ENCODE measurements at places on chromosomes 7 and 10.

GRCh38 chr10:95795602-95796001 lies 39.6 kb downstream of the ENTPD1 start:
- DNase-seq = no peak

GRCh38 chr10:102382871-102383270 lies 12.6 kb upstream of the NFKB2 start:
- DNase-seq = no peak

DNA sequence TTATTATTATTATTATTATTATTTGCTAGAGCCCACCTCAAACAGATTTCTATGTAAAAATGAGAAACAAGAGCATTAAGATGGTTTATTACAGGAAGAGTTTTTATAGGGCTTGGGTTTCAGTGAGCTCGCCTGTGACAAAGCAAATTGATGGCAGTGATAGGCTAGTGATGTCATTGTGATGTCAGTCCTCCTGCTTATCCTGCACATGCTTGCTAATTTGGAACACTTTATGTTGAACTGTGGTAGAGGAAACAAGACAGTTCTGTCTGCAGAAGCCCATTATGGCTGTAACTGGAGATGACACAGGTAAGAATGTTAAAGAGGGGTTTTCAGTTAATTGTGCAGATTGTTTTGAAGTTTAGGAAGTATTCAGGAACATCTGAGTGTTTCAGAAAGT lies 68.3 kb downstream of the CREM start:
- no peak for DNase-seq

GRCh38 chr7:142485617-142486226 lies 227.9 kb upstream of the PRSS58 start:
- DNase-seq = no peak

DNA sequence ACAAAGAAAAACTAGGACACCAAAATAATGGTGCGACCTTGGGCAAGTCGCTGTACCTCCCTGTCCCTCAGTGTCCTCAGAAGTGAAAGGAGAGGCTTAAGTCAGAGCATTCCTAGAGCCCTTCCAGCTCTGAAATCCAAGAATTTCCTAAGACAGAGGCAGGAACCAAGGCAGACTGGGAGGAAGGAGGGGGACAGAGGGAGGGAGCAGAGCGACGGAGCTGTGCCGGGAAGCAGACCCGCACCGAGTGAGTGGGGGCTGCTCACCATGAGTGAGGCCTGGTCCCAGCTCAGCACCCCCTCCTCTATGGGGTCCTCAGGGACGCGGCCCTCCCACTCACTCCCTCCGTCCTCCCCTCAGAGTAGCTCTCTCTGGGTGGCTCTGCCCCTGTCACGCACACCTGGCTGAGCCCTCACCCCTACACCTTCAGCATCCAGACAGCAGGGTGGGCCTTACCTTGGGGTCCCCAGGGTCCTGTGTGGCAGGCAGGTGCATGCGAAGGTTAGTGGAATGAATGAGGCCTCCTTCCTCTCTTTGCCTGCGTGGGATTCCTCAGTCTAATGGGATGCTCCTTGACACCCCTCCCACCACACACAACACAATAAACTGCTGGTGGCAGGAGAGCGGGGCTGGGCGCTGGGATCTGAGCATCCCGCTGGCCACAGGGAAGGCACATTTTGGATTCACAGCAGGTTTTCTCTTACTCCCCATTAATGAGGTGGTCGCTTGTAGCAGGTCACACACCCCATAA lies 4.6 kb upstream of the SMARCD3 start:
- no peak for DNase-seq

DNA sequence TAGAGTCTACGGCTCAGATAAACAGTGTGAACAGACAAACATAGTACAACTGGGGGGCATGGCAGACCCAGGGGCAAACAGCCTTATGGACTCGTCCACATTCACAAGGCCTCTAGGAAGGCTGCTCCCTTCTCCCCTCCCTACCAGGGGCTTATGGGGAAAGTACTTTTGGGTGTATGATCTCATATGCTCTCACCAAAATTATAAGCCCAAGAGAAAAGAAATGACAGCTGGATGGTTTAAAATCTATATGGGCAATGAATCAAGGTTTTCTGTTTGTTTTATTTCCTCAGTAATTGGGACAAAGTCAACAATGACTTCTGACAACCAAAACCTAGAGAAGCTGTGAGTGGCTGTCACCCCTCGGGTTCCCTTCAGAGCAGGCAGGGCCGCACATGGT lies 144.4 kb downstream of the PKD1L1 start:
- peak; percentile 31 for DNase-seq

DNA sequence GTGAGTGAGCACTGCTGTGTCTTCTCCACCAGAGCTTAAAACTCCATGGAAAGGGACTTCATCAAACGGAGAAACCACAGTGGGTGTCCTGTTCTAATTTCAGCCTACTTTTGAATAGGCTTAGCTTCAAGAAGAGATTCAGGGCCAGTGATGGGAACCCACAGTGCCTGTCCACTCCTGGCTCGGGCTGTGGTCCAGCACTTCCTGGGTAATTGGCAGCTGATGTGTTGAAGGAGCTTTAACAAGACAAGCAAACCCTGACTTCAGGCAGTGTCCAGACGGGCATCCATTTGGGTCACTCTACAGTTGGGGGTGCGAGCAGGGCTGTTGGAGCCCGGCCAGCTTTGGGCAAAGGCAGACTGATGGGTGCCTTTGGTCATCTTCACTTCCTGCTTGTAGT lies 14.5 kb downstream of the VWC2 start:
- DNase-seq = no peak

GRCh38 chr7:2954433-2954853 lies 89.2 kb downstream of the CARD11 start:
- no peak for DNase-seq

- DNase-seq = peak; percentile 77
Observed at GRCh38 chr7:50679218-50680007, 103.3 kb downstream of the GRB10 start.

DNA sequence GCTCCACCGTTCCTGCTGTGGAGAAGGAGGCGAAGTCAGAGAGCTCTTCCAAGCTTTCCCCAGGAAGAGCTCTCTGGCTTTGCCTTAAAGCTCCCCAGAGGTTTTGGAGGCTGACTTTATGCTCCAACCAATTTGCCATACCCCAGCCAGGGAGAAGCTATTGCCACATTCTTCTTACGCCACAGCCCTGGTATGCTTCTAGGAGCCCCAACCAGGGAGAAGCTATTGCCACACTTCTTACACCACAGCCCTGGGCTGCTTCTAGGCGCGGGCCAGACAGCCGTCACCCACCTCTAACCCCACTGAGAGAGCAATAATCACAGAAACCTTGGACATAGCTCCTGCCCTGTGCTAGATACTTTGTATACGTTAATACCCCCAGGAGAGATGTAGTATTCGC lies 951 bp downstream of the ELOVL3 start:
- DNase-seq = no peak

GRCh38 chr10:52308251-52309031 lies 5.6 kb upstream of the DKK1 start:
- peak; percentile 63 for DNase-seq

- DNase-seq = no peak
Observed at GRCh38 chr7:73646785-73647724, 20.6 kb upstream of the VPS37D start.

- DNase-seq = no peak
Observed at GRCh38 chr7:48887500-48887899, 36.8 kb upstream of the CDC14C start.

DNA sequence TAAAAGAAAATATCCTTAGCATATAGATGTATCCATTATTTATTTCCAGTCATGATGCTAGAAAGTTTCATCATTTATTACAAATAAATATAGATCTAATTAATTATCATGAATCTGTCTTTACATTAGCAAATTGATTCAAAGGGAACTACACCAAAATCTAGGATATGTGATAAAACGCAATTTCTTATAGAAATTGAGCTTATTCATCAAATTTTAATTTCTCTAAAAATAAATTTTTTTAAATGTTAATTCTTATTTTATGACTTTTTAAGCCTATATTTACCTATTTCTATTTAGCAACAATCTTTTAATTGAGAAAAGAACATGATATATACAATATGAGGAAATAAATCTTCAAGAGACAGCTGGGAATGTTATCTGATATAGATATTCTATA lies 34.0 kb upstream of the ING3 start:
- DNase-seq = no peak

- DNase-seq = no peak
Observed at GRCh38 chr10:73647211-73647874, 6.1 kb upstream of the MYOZ1 start.

DNA sequence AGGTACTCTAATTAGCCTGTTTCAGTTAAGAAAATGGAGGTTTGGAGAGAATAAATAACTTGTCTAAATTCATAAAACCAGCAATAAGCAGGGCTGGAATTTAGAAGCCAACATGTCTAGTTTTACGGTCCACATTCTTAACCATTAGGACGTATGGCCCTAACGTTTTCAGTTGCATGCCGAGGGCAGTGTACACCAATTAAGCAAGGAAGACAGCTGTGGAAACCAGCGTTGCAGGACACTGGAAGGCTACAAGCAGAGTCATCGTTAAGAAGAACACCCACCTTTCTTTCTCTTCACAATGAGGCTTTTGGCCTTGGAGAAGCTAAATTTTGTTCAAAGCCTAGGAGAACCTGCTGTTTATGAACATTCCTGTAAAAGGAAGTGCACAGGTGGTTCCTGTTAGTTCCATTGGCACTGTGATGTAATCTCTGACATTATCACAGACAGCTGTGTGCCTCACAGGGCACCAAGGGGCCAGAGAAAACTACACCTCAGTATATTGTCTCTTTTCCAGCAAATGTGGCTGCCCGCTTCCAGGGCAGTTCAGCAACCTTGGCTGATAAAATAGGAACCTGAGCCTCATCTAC lies 21.0 kb downstream of the MPP7 start:
- DNase-seq = no peak

- no peak for DNase-seq
Observed at GRCh38 chr7:101740981-101741725, 76.3 kb upstream of the CUX1 start.

DNA sequence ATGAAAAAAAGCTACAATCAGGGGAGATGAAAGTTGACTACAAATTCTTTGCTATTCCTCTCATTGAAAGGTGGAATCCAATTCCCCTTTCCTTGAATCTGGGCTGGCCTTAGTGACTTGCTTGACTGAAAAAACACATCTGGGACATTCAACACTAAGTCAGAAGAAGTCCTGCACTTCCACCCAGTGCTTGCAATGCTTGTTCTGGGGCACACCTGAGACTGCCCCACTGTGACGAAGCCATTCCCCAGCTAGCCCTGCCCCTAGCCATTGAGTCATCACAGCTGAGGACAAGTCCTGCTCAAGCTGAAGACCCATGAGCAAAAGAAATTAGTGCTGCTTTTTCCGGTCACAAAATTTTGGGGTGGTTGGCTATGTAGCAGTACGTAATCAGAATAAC lies 19.2 kb upstream of the GRID1 start:
- DNase-seq = no peak

DNA sequence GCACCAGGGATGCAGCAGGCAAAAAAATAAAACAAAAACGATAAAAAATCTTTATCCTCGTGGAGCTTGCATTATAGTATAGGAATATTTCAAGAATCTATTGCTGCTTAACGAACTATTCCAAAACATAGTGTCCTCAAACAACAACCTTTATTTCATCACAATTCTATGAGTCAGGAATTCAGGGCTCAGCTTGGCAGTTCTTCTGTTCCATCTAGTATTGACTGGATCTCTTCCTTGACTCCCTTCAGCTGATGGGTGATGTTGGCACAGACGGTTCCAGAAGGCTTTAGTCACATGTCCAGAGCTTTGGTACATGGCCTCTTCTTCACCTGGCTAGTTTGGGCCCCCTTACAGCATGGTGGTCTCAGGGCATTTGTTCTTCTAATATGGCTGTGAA lies 88.0 kb downstream of the RTKN2 start:
- DNase-seq = no peak

GRCh38 chr10:109534193-109534592 lies 389.1 kb downstream of the XPNPEP1 start:
- DNase-seq = no peak

DNA sequence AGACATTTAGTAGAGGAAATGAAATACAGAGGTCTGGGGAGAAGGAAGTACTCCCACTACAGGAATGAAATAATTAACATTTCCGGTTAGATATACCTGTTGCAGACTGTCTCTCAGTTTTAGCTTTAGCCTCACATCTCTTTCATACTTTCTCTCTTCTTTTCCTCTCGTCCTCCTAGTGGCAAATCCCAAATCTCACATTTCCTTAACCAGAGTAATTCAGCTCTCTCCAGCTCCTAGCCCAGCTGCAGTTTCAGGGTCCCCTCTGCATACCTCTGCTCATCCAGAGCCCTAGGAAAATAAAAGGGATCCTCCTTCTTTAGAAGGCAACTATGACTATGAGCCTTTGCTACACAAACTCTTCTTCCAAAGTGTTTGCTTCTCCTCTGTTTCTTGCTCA lies 643.2 kb downstream of the PHTF2 start:
- no peak for DNase-seq

- DNase-seq = no peak
Observed at GRCh38 chr10:31515819-31516402, 196.9 kb downstream of the ZEB1 start.

DNA sequence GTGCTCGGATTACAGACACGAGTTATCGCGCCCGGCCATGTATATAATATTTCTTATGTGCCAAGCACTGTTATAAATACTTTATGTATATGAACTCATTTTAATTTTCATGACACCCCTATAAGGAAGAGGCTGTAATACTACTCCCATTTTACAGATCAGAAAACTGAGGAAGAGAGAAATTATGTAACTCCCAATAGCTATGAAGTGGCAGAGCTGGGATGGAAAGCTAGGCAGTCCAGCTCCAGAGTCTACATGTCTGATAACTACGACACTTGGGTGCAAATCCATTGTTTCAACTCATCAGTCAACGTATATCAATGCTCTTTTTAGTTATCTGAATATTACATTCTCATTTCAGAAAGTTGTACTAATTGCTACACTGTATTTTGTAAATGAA lies 17.0 kb downstream of the PDK4 start:
- DNase-seq = no peak

DNA sequence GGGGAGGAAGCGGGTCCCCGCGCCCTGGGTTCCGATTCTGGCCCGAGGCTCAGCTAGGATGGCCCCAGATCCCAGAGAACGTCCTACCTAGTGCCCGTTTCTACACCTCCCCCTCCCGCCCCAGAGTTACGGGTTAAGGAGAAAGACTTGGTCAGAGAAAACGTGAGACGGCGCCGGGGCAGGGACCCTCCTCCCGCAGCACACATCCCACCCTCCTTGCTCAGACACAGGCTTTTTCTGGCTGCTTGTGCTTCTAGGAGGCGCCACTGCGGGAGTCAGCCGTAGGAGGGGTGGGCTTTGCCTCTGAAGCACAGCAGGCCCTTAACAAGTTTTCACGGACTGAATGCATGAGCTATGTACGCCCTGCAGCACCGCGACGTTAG lies 104.9 kb upstream of the LEP start:
- DNase-seq = peak; percentile 18

GRCh38 chr7:1839701-1840100 lies 169.6 kb downstream of the ELFN1 start:
- DNase-seq = no peak

- peak; percentile 58 for DNase-seq
Observed at GRCh38 chr7:87876869-87877234, 559 bp downstream of the DBF4 start.

GRCh38 chr7:150986099-150986512 lies 4.7 kb upstream of the NOS3 start:
- peak; percentile 71 for DNase-seq
